ENCODE measurements at places on chromosomes 11 and 22.

DNA sequence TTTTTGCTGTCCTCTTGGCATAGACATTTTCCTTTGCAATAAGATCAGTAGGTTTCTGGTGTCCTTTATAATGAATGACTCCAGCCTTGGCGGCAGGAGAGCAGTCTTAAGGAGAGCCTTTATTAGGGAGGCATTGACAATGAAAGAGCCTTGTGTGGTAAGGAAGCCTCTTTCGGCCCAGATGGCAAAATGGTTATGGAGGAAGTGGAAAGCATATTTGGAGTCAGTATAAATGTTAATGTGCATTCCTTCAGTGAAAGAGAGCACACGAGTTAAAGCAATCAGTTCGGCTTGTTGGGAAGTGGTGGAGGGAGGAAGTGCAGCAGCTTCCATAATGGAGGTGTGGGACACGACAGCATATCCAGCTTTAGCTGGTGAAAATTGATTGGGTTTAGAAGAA lies 18.1 kb upstream of the ANO1 start:
- DNase-seq, result no peak

- DNase-seq, result no peak
Measured at GRCh38 chr11:61498767-61499341, 9.7 kb upstream of the LRRC10B start.

DNA sequence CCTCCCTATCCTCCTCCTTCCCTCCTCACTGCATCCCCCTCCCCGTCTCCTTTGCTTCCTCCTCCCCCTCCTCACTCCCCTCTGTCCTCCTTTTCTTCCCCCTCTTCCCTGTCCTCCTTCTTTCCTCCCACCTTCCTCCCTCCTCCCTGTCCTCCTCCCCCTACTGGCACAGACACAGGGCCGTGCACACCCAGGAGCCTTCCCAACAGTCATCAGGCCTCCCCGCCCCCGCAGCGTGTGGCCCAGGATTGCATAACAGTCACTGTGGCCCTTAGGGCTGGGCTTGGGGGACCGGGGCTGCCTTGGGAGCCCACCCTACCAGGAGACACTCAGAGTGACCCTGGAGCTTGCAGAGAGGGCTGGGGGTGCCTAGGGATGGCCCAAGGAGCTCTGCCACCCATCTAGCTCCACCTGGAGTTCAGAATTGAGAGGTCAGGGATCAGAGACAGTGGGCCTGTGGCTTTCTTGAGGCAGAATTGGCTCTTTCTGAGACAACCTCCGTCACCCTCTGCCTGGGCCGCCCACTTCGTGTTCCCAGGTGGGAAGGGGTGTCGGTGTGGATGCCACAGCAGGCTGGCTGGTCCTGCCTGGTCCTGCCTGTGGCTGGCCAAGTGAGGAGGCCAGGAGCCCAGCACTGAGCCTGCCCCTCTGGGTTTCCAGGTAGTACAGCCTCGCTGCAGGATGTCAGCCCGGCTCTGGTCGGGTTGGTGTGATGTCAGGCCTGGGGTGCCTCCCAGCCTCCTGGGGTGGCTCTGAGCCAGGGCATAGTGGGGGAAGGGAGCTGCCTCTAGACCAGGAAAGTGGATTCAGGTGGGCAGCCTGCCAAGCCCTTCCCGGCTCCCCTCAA lies 1.6 kb downstream of the SPI1 start:
- DNase-seq, result no peak

DNA sequence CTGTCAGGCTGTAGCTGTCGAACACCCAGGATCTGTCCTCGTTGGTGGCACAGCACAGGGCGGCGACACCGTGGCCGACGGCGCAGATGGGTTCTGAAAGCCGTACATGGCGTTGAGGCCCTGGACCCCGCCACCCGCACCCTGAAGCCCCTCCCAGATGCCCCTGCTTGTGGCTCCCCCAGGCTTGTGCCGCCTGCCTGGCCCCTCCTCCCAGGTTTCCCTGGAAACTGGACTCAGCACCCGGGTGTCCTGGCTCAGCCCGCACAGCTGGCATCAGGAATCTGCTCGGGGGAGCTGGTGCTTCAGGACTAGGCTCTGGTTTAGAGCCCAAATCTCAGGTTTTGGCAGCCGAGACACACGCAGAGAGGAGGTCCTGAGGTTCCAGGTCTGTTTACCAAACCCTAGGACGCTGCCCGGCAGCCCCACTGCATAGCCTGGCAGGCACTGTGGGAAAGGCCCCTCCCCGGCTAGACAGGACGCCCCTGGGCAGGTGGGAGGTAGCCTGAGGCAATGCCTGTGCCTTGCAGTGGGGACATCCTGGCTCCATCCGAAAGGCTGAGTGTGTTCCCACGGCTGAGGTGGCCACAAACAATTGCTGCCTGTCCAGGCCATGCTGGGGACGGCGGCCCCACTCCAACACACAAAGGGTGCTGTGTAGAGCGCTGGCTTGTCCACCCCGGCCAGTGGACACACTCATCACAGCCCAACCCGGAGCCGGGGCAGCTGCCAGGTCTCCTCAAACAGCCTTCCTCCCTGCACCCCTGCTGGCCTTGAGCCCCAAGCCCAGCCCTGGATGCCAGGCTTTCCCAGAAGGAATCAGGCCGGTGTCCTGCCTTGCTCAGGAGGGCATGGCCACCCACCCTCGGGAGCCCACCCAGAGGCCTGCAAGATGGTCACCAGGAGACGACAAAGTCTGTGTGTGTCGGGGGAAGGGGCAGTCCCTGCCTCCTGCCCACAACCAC lies 4.6 kb downstream of the GATD1 start:
- DNase-seq, result no peak

- no peak for DNase-seq
Measured at GRCh38 chr22:27583856-27584255, 217.7 kb downstream of the MN1 start.

DNA sequence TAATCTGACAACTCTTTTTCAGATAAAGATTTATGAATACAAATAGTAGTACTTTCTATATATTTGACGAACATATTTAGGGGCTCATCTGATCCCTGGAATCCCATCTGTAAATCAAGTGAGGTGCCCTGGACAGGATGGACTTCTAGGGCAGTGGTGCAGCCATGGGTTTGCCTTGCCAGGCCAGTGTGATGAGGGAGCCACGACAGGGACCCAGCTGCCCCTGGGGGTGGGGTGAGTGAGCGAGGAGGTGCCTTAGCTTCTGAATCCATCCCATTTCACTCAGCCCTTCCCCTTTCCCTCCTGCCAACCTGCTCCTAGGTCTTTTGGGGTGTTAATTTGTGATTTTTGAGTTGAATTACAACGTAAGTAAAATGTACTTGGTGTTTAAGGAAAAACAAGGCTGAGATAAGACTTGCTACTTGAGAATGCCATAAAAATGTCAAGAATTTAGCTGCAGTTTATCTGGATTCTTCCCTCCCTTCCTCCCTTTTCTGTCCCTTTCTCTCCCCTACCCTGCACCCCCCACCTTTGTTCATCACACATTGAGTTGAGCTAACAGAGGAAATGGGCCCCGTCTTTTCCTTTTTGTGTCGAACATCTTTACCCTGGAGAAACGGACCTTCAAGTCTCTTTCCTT lies 60.8 kb downstream of the PPFIBP2 start:
- no peak for DNase-seq

DNA sequence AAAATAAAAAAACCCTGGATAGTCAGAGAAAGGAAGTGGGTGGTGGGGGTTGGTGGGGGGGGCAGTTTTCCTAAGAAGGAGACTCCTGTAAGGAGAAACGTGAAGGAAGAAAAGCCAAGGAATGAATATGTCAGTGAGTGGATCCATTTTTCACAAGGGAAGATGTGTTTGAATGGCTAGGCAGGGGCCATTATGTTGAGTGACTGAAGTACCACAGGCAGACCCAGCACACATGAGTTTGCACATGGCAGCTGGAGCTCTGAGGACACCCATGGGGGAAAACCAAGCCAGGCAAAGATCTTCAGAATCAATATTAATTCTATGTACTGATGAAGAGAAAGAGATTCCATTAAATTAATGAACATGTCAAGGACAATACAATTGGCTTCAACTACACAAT lies 67.6 kb downstream of the CD44 start:
- DNase-seq, result no peak

DNA sequence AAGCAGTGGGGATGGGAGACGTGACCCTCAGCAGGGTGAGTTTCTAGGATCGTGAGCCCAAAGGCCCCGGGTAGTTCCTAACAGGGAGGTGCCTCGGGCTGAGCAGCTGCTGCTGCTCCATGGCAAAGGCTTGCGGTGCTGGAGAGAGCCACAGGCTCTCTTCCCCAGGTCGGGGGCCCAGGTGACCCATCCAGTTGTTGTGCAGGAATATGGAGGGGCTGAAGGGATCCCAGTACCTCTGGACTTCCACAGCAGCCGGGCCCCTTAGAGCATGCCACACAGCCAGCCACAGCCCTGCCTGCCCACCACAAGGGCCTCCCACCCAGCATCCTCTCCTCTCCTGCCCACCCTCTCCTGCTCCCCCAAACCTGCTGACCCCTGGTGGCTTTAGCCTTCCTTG lies 49.3 kb downstream of the BUD13 start:
- DNase-seq, result no peak

- DNase-seq, result no peak
Measured at GRCh38 chr22:20029550-20030225, 8.8 kb downstream of the TANGO2 start.

GRCh38 chr11:4059424-4059823 lies 35.2 kb upstream of the RRM1 start:
- no peak for DNase-seq

DNA sequence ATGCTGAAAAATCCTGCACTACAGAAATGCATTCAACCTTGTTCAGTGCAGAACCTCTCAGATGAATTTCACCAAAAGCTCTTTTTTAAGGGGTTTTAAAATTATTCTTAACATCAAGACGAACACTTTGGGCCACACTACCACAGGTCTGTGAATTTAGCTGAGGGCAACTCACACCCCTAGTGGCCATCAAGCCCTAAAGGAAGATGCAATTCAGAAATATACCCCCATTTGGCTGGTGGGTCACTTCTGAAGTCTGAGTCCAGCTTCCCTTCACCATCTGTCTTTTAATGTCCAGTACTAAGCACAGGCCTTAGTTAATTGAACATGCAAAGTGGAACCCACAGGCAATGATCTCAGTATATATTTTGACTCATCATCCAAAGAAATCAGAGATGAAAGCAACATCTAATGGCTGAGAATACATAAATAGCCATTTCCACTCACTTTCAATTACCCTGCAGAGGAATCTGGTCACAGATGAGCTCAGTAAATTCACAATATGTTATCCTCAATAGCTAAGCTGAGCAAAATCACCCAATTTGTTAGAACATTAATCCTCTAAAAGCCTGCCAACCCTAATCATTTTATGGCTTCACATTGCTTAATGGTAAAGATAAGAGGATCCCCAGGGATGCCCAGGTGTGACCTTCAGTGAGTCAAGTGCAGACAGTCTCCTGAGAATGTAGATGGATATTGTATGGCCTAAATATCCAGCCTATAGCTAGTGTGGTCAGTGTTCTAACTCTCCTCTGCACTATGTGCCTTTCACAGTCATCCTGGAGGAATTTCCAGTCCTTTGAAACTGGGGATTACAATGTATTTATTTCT lies 50.3 kb downstream of the FAM76B start:
- no peak for DNase-seq

- no peak for DNase-seq
Measured at GRCh38 chr22:45446216-45446615, 32.7 kb downstream of the RIBC2 start.

GRCh38 chr11:116605543-116606459 lies 167.0 kb downstream of the BUD13 start:
- DNase-seq, result no peak

DNA sequence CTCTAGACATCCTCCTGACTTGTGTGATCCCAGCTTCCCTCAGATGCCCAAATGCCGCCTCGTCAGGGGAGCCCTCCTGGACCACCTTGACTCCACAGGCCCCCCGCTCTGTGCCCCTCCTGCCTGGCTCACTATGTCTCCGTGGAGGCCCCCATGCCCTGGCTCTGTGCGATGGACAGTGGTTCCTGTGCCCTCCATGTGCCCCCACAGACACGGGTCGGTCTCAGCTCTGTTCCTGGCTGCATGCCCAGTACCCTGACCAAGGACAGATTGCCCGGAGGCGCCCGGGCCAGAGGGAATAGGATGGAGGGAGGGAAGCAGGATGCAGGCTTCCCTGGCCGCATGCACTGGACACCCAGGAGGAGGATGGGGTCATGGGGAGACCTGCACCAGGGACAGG lies 1274.6 kb downstream of the BRD1 start:
- no peak for DNase-seq
